Stimulated activated CD8-positive, alpha-beta memory T cell treated with anti-CD3 and anti-CD28 coated beads, Interleukin-4, amount 100 ng/mL, for 4 hours (primary cell): ENCODE measurements at places on chromosomes 1 and 21.

DNA sequence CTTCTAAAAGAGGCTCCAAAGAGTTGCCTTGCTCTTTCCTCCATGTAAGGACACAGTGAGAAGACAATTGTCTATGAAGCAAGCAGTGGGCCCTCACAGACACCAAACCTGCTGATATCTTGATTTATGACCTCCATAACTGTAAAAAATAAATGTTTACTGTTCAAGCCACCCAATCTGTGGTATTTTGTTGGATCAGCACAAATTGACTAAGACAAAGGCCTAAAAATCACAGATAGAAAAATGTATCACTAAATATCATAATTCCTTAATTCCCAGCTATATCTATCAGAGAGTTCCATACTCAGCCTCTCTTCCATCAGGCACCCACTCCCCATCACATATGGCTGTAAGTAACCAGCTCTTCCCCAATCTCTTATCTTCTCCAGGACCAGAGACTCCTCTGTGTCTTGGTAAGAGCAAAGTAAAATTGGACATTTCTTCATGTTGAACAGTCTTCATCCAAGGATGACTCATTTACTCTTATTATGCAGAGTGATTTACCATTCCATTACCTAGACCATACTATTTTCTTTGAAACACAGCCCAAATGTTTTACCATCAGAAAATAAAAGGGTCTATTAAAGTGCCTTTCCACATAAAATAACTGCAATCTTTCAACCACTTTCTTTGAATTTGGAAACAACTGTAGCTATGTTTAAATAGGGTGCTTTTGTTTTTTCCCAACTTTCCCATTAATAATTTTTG lies 503.6 kb downstream of the MRPL39 start:
- DNase-seq: no peak

- no peak for DNase-seq
These were observed 5.3 kb downstream of the MAN1C1 start for GRCh38 chr1:25621876-25622275.

- no peak for DNase-seq
These were observed 1.9 kb downstream of the IGSF8 start for GRCh38 chr1:160096274-160097116.

- no peak for DNase-seq
These were observed 190.6 kb downstream of the DPYD start for GRCh38 chr1:97730271-97730670.

DNA sequence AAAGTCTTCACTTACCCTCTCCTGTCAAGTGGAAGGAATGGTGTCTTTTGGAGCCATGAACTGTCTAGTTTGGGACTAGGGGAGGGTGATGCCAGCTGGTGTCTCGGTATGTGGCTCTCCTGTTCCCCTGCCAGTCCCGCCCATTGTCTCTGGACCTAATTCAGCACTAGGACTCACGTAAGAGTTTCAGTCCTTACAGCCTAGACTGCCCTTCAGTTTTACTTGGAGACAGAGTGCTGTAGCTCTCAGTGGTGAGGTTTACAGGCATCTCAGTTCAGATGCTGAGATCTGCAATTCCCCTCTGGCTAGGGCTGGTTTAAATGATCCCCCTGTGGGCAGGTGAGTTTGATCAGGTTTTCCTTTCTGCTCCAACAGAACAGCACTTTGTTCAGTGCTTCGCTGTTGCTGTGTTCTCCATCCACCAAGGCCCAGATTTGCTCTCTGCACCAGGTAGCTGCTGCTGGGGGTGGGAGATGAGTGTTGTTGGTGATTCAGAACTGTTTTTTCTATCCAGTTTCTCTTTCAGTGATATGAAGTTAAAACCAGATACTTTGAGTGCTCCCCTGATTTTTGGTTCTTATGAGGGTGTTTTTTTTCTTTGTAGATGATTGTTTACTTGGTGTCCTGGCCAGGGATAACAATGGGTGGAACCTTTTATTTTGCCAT lies 198.3 kb upstream of the RNPC3 start:
- DNase-seq: no peak

DNA sequence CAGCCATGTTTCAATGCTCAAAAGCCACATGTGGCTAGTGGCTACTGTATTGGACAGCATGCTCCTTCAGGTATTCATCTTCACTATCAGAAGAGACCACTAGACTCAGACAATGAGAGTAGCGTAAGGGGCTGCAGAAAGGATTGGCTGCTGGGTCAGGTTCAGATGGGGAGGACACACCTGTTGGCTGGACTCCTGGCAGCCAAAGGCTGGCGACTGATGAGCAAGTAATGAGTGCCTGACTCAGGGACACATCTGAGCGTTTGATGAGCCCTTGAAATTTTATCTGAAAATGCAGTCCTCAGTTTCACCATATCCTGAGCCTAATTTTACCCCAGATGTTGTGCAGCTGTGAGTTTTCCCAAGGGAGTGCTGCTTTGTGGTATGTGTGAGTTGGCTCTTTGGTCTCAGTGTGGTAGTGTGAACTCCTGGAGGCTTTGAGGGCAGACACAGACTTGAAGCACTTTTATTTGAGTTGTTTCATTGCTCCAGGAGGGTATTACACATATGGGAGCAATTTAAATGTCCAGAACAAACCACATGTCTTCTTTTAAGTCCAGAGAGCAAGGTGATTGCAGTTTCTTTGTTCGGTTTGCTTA lies 9.6 kb downstream of the ST6GALNAC3 start:
- no peak for DNase-seq

DNA sequence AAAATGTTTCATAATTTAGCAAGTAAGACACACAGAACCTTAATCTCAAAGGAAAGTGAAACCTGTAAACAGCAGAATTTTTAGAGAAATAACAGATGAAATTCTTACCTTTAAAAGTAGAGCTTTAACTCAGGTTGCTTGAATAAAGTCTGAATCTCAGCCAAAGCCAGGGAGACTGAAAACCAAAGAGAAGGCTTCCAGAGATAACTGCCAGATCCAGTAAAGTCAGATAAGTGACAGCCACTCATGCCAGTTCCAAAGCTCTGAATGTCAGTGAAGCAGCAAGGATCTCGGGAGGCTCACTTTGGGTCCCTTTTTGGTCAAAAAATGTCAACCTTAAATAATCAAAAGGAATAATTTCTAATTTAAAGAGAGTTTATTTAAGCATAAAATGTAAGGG lies 199.9 kb upstream of the CHRM3 start:
- no peak for DNase-seq

DNA sequence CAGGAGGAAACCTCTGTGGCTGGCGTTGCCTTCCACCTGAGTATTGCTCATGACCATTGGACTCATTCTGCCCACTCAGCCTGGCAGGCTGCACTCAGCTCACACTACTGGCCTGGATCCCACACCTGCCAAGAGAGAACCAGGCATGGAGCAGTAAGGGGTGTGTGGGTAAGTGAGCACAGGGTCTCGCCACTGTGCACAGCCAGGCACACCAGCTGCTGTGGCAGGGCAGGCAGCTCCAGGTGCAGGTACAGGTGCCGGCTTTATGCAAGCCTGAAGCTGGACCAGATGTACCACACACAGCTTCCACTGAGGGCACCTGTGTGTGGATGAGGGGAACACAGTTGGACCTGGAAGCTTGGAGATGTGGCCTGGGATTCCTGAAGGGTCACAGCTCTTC lies 295.2 kb upstream of the SNX7 start:
- no peak for DNase-seq

DNA sequence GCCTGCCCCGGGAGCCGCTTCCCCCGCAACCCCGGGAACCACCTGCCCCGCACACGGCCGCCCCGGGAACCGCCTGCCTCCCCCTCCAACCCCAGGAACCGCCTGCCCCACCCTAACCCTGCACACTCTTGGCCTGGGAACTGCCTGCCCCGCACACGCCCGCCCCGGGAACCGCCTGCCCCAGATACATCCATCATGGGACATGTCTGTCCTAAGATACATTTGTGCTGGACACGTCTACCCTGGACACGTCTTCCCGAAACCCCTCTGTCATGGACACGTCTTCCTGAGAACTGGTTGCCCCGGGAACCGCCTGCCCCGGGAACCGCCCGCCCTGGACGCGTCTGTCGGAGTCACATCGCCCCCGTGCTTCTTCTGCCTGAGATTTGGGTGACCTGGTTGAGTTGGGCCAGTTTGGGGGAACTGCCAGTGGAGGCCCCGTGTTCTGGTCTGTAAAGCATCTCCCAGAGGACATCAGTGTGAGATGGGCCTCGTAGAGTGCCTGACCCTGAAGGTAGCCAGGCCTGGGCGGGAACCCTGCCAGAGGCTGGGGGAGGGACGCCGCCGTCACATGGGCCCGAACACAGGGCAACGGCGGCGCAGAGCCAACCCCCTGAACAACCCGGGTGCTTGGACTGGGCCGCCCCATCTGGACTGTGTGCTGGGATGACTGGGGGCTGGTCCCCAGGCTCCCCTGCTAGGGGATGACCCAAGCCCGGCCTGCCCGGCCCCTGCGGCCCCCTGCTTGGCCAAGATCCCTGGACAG lies 3.6 kb downstream of the PERM1 start:
- DNase-seq: no peak

DNA sequence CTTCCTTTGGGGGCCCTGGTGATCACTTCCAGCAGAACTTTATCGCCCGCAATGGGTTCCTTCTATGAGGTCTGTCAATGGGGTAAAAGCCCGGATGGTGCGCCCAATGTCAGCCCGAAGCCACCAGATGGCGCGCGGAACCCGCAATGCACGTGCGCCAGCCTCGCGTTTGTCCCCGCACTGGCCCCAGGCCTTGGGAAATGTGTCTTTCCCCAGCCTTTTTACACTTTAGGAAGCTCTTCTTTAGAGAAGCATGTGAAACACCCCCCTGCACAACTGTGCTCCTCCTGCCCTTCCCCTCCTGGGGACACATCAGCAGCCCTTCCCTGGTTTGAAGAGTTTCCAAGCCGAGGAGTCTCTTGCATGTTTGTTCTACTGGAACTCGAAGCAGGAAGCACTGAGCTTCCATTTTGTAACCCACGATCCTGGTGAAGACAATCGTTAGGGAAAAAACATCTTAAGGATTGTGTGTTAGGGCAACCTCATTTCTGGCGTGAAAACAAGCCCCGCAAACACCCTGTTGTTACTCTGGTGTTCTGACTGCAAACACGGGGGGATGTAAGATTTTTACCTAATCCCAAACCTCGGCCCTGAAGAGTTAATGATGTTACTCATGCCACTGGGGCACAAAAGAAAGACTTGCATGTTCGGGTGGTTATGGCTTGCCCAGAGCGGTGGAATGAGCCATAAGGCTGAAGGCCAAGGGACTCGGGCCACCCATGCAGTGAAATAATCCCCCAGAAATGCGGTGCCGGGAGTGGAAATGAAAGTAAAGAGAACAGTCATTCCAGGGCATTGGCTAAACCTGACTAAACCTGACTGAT lies 20.4 kb upstream of the TARBP1 start:
- peak; percentile 59 for DNase-seq

DNA sequence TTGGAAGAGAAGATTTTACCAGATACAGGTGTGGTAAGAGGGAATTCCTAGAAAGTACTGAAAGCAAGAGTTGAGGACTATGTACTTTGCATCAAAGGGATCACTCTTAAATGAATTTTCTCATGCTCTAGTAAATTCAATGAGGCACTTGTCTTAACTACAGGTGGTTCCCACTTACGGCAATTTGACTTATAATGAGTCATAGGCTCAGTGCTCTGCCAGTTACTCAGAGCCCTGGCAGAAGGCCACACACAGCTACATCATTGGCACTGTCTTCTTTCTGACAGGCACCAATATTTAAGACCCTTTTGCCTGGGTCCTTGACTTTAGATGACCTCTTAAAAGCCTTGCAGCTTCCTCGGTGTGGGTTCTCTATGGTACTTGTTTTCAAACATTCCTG lies 15.9 kb upstream of the ADAMTS5 start:
- DNase-seq: no peak

- no peak for DNase-seq
These were observed 55.4 kb upstream of the KIF26B start for GRCh38 chr1:245099401-245099800.

GRCh38 chr1:172641492-172641891 lies 17.4 kb upstream of the FASLG start:
- DNase-seq: no peak

DNA sequence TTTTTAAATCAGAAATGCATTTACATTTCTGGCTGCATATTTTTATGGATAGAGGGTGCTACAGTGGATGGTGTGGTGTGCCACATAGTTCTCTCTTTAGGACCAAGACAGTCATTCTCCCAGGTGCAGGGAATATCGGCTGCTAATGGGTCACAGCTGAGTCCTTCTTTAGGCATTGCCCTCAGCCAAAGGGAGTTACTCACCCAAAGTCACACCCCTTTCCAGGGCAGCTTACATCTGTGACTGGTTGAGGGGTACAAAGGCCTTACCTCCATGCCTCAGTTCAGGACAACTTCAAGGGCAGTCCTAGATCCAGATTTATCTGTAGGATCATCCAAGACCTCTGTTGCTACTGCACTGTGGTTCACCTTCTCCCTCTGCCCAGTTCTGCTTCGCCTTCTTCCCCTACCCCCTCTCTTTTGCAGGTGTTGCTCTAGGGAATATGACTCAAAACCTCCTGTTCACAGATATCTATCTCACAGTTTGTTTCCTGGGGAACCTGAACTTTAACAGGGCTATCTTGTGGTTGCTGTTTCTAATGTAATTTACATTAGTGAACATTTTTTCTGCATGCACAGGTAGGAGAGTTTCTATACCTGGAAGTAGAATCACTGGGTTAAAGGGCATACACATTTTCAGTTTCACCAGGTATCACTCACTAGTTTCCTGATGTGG lies 413.9 kb downstream of the RPS6KC1 start:
- DNase-seq: no peak

- DNase-seq: no peak
These were observed 15.5 kb downstream of the TNFRSF8 start for GRCh38 chr1:12078575-12078937.

- no peak for DNase-seq
These were observed 155.1 kb upstream of the CAMK1G start for GRCh38 chr1:209428241-209428921.

GRCh38 chr1:16018749-16019643 lies 1.2 kb upstream of the HSPB7 start:
- no peak for DNase-seq

- no peak for DNase-seq
These were observed 60.7 kb downstream of the CDC14A start for GRCh38 chr1:100413035-100413434.

DNA sequence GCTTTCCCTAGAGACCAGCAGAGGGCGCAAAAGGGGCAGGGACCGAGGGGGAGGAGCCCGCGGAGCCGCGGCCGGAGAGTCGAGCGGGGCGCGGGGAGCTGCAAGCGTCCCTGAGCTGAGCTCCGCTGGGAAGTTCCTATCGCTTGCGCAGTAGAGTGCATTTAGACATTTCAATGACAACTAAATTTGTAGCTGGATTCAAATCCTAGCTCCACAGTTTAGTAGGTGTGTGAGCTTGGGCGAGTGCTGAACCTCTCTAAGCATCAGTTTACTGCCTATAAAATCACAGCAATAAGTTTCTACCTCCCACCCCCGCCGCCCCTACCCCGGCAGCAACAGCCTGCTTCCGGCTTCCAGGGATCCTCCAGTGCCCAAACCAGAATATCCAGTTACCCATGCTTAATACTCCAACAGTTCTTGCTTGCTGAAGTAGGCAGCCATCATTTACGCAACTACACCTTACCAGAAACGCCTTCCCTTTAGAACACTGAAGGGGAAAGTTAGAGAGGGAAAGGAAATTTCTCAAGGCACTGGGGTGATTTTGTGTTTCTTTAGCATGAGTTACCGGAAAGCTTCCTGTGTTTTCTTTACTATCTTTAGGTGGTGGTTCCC lies 9.1 kb downstream of the TLR5 start:
- DNase-seq: peak; percentile 50
